ENCODE measurements at places on chromosomes 6 and 20. TPM values are rescaled to one million over a fixed set of nuclear protein-coding genes. Genes with fewer than 3 reads are reported as not detected.
A peak's percentile ranks its signal among the peaks of the same experiment; 100 is the strongest.

DNA sequence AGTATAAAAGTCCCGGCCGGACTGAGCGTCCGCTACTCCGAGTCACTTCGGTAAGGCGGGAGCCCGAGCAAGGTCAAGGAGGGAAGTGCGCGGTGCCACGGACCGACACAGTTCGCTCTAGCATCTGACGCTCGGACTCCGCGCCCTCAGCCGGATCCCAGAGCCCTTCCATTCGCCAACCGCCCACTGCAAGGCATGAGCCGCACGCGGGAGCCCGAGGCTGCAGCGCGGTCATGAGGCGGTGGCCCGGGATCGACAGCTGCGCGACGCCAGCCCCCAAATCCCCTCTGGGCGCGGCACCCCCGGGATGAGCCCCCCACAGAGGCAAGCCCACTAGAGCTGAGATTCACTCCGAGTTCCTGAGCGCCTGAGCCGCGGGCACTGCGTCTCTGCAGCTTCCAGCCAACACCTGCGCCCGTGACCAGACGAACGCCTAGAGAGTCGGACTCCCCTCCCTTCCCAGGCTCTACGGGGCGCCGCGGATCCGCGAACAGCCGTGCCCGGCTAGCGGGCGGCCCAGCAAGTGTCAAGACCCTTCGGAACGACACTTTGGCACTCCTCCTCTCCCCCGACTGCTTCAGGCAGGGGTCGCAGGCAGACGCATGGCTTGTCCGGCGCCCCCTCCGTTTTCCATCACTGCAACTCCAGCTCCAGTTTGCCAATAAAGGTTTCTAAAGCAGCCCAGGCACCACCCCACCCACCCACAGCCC lies 725 bp upstream of the ISM1 start:
- peak; percentile 77 for DNase-seq
- peaks cover 5% of the 10 kb centered on the region for H3K4me1 ChIP-seq
- no peaks in the 10 kb centered on the region for H3K27me3 ChIP-seq
- H3K4me3 ChIP-seq: peak overlapping the region; percentile 33
- no peaks in the 10 kb centered on the region for H3K36me3 ChIP-seq
- H3K27ac ChIP-seq: no peak overlapping the region

- no peaks in the 10 kb centered on the region for H3K36me3 ChIP-seq
- no peaks in the 10 kb centered on the region for H3K4me1 ChIP-seq
- no peak overlapping the region for H3K4me3 ChIP-seq
- H3K27me3 ChIP-seq: no peaks in the 10 kb centered on the region
- no peak overlapping the region for H3K27ac ChIP-seq
- DNase-seq: no peak
Observed at GRCh38 chr6:85192596-85192995, 257.3 kb upstream of the NT5E start.

- H3K27me3 ChIP-seq: no peaks in the 10 kb centered on the region
- H3K4me1 ChIP-seq: peaks cover 2% of the 10 kb centered on the region
- no peak for DNase-seq
- H3K27ac ChIP-seq: no peak overlapping the region
- H3K4me3 ChIP-seq: no peak overlapping the region
Observed at GRCh38 chr20:33914919-33915318, 78.8 kb upstream of the RALY start.

DNA sequence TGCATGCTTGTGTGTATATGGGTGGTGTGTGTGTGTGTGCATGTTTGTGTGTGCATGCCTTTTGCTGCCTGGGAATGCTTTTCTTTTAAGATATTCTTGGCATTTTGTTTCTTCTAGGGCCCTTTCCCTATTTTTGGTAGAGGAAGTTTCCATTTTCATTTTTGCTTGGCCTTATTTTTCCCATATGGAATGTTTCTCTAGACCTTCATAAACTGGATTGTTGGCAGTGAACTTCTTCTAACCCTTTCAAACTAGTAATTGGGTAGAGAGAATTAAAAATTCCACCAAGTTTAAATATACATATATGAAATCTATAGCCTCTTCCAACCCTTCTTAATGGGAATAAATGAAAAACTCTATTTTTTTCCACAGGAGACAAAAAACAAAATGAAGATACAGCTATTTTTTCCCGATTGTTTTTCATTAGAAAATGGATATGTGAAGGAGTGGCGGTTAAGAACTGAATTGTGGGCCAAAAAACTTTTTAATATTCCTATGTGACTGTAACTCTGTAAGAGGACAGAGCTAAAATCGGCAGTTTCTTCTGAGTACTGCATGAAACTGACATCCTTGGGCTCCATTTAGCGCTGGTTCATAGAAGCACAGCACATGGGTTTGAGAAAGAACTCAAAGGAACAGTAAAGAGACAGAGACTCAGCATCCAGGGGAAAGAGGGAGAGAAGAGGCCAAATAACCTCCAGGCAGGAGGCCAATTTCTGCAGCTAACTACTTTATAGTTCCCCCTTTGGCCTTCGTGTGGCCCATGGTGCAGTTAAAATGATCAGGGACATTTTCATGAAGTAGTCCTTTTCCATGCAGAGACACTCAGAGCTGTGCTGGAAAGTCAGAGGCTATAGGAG lies 102.1 kb downstream of the TMEM170B start:
- H3K36me3 ChIP-seq: no peaks in the 10 kb centered on the region
- no peak overlapping the region for H3K4me3 ChIP-seq
- H3K4me1 ChIP-seq: peaks cover 17% of the 10 kb centered on the region
- H3K27me3 ChIP-seq: no peaks in the 10 kb centered on the region
- no peak for DNase-seq

Gene MAFB
- 7.9 TPM for polyA plus RNA-seq

DNA sequence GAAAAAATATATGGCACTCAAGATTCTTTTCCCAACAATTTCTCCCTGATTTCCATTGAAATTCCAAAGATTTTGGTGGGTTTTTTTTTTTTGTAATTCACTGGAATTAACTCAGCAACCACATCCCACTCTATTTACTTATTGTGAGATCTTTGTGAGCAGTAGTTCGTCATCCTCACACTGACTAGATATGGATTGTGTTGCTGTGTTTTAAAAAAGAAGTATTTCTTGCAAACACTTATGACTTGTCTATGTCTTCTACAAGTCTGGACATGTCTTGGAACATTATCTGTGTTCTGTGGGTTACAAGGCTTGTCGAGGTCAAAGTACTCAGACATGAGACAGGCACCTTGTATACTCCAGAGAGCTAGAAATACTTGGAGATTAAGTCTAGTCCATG lies 7.3 kb upstream of the TENT5A start:
- H3K27me3 ChIP-seq: peaks cover 3% of the 10 kb centered on the region
- no peaks in the 10 kb centered on the region for H3K36me3 ChIP-seq
- H3K27ac ChIP-seq: no peak overlapping the region
- no peak overlapping the region for H3K4me3 ChIP-seq

DNA sequence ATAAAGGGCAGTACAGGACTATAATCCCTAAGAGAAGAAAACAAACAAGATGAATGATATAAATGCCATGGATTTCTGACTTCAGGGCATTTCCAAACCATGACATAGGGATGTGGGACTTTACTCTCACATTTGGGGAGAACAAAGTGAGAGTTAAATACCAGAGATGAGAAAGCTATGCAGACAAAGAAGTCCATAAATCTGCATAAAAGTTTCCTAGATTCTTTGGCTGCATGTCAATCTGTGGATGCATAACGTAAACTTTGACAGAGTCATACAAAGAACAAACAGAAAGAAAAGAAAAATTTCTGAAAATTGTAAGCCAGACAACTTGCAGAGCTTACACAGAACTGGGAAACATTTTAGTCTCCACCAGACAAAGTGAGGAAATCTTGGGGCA lies 11.7 kb downstream of the EPM2A start:
- no peak overlapping the region for H3K27ac ChIP-seq
- no peaks in the 10 kb centered on the region for H3K36me3 ChIP-seq
- H3K27me3 ChIP-seq: no peaks in the 10 kb centered on the region
- H3K4me1 ChIP-seq: no peaks in the 10 kb centered on the region

Gene HLA-E
- polyA plus RNA-seq: 85.3 TPM

Gene CST2
- polyA plus RNA-seq: 7.5 TPM

Gene TUBB2B
- polyA plus RNA-seq: 3.8 TPM

DNA sequence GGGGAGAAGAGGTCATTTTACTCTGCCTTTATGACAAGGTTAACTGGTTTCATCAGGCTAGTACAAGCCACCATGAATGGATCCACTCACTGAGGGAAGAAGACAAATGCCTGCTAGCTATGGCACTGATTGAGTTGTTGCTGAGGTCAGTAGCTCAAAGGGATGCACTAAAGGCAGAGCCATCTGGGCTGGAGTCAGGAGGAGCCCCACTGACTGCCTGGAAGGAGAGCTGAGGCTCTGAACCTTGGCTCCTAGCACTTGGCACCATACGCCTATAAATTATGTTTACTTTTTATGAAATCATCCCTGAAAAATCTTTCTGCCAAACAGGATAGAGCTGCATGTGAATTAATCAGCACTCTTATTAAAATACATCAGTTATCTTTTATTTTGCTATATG lies 104.6 kb downstream of the DTD1 start:
- H3K4me1 ChIP-seq: no peaks in the 10 kb centered on the region
- no peaks in the 10 kb centered on the region for H3K36me3 ChIP-seq
- H3K4me3 ChIP-seq: no peak overlapping the region

Gene CFAP61
- polyA plus RNA-seq: 0.15 TPM

Gene NCR2
- not detected for polyA plus RNA-seq

DNA sequence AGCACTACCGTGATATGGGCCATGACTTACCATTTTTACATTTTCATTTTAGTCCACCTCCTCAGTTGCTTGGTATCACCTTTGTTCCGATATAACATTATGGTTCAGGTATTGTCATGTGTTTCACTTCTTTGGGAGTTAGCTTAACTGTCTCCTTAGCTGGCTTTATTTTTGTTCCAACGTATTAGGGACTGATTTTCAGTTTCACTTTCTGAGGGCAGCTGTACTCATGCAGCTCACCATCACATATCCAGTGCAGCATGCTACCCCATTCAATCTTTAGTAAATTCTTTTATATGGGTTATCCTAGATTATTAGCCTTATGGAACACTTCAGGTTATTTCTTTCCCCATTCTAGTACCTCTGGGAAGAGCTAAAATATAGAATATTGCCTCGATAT lies 362.2 kb upstream of the IRAK1BP1 start:
- H3K4me1 ChIP-seq: no peaks in the 10 kb centered on the region
- H3K36me3 ChIP-seq: no peaks in the 10 kb centered on the region
- H3K4me3 ChIP-seq: no peak overlapping the region

Gene MYCT1
- 3.2 TPM for polyA plus RNA-seq

DNA sequence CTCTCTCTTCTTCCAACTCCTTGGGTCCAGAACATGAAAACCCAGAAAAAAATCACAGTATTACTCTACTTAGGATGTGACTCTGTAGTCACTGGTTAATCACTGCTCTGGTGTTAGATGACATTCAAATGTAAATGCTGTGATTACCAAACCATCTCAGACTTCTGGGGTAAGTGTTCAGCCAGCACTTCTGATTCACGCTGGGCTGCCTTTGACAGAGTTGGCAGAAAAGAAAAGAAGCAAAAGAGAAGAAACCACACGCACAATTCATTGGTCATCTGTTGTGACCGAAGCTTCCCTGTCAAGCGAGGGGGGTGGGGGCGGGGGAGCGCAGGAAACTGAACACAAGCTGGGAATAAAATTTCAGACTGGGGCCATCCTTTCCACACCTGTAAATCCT lies 82.7 kb downstream of the PSMG4 start:
- H3K27me3 ChIP-seq: no peaks in the 10 kb centered on the region
- no peak for DNase-seq
- H3K27ac ChIP-seq: no peak overlapping the region
- no peak overlapping the region for H3K4me3 ChIP-seq
- no peaks in the 10 kb centered on the region for H3K36me3 ChIP-seq

DNA sequence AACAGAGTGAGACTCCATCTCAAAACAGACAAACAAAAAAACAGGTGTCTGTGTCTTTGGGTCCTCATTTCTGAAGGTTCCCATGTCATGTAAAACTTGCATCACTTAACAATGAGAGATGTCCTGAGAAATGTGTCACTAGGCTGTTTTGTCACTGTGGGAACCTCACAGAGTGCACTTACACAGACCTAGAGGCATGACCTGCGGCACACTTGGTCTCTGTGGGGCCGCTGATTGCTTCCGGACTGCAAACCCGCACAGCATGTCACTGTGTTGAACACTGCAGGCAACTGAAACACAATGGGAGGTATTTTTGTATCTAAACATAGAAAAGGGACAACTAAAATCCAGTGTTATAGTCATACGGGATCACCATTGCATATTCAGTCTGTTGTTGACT lies 42.3 kb upstream of the TMEM181 start:
- H3K4me3 ChIP-seq: no peak overlapping the region
- no peaks in the 10 kb centered on the region for H3K27me3 ChIP-seq
- DNase-seq: no peak
- no peaks in the 10 kb centered on the region for H3K36me3 ChIP-seq
- no peak overlapping the region for H3K27ac ChIP-seq

DNA sequence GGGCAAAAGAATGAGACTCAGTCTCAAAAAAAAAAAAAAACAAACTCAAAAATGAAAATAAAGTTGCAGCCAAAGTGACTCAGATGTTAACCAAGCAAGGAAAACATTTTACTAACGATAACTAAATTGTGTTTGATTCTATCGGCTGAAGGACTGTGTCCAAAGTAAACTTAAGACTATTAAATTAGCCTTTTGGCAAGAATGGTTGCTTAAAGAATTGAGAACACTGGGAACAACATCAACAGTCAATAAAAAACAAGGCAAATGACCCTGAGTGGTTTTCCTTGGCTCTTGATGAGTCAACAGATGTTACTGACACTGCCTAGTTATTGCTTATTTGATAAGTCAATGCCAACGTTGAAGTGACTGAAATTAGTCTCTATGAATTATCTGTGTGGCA lies 36.7 kb downstream of the POU3F2 start:
- H3K27me3 ChIP-seq: no peaks in the 10 kb centered on the region
- H3K36me3 ChIP-seq: peaks cover 4% of the 10 kb centered on the region
- no peak overlapping the region for H3K27ac ChIP-seq

- no peak for DNase-seq
- H3K4me1 ChIP-seq: peaks cover 2% of the 10 kb centered on the region
Observed at GRCh38 chr6:143098054-143098671, 37.5 kb downstream of the AIG1 start.

Measured in pancreas (tissue), 10 donors.